ENCODE measurements at places on chromosomes 11 and 22.
A peak's percentile ranks its signal among the peaks of the same experiment; 100 is the strongest.

- peak; percentile 52 for DNase-seq
Observed at GRCh38 chr11:64152841-64153691, 12.8 kb downstream of the MACROD1 start.

- DNase-seq = no peak
Observed at GRCh38 chr11:123185326-123185725, 9.7 kb downstream of the CLMP start.

- DNase-seq = no peak
Observed at GRCh38 chr22:47569389-47570299, 807.2 kb downstream of the TBC1D22A start.

- DNase-seq = no peak
Observed at GRCh38 chr11:113533425-113533698, 58.2 kb upstream of the DRD2 start.

- DNase-seq = no peak
Observed at GRCh38 chr11:131253142-131253655, 117.2 kb upstream of the NTM start.

DNA sequence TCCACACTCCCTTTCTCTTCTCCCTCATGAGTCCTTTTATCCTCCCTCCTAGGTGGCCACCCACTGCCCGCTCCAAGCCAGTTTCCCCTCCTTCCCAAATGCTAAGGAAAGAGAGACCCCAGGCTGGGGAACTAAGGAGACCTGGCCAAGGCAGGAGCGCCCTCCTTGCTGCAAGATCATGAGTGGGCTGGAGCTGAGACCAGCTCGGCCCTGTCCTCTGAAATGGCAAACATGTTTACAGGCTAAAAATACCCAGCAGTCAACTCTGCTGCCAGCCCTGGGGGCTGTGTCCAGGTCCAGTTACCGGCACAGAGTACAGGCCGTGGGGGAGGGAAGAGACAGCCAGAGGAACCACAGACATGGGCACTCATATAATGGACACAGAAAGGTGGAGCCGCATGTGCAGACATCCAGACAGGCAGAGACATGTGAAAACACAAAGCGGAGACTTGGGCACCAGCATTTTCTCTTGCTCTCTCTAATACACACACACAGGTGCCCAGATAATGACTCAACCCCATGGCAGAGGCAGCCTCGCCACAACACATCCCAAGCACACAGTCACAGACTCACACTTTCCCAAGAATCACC is 1.2 kb upstream of the AHNAK start:
- no peak for DNase-seq

DNA sequence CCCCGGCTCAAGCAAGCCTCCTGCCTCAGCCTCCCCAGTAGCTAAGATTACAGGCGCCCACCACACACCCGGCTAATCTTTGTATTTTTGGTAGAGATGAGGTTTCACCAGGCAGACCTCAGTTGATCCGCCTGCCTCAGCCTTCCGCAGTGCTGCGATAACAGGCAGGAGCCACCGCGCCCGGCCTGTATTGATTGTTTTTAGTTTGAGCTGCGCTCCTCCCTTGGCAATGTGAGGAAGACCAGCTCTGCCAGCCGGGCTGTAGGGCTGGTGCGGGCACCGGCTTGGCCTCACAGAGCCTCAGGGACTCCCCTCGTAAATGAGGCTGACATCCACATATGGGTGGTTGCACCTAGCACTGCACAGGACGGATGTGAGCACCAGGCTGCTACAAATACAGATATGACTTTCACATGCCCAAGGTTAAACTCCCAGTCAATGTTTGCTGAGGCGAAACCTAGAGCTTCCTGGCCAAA is 7.5 kb upstream of the SLC2A11 start:
- no peak for DNase-seq

- DNase-seq = no peak
Observed at GRCh38 chr11:77882396-77882795, 61.5 kb downstream of the AAMDC start.

DNA sequence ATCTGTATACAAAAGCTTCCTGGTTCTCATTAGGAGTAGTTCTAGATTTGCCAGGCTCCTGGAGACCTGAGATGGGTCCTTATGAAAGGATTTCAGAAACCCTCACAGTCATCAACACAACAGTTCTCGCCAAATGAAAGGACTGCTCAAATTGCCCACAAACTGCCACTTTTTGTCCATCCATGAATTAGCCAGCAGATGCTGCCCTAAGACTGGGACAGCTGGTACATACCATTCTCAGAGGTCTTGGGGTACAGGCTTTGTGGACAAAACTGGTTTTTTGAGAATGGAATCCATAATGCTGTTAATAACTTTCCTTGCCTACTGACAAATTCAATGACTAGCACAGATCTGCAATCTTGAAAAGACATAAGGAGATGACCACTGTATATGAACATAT is 23.4 kb upstream of the BDNF start:
- no peak for DNase-seq

DNA sequence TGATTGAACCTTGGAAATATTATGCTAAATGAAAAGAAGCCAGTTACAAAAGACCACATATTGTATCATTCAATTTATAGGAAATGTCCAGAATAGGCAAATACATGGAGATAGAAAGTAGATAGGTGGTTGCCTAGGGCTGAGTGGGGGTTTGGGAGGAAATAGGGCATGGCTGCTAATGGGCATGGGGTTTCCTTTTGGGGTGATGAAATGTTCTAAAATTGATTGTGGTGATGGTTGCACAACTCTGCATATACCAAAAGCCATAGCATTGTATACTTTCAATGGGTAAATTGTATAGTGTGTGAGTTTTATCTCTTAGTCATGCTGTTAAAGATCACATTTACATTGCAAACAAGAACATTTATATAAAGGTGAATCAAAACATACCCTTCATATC is 48.7 kb downstream of the LDLRAD3 start:
- no peak for DNase-seq

DNA sequence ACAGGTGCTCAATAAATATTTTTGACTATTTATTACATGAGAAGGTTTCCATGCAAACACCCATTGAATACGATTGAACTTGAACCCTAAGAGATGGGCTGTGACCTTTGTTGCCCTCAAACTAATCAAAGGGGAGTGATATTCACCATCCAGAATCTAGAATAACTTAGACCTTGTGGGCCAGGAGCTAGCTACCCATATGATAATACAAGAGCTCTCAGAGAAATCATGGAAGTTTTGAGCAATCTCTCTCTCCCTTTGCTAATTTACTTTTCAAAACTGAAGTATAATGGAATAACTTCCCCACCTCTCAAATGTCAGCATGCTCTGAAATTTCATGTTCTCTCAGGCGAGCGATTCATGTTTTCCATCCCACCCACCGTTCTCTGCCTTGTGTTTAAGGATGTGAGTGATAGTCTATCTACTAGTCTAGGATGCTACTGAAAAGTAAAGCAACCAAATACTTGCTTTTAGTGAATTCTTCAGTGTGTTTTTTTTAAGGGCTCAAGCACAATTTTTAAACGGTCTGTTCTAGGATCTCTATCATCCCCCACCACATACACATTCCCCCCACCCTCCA is 33.3 kb downstream of the BARX2 start:
- no peak for DNase-seq

GRCh38 chr22:31215018-31215535 is 3.0 kb downstream of the LIMK2 start:
- no peak for DNase-seq

DNA sequence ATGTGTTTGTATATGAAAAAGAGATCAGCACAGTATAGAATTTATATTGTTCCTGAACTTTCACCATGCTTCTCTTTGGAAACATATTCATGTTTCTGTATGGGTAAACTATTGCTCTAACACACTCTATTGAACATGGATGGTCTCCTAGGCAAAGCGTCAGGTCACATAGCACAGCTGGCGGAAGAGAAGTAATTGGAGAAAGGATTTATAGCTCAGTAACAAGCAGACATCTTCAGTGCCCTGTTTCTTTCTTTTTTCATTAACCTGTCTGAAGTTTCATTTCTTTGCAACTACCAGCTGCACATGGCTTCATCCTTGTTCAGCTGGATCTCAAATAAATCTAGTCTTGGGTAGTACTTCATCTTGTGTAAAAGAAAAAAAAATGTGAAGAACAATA is 84.4 kb upstream of the TRPC6 start:
- no peak for DNase-seq

- DNase-seq = no peak
Observed at GRCh38 chr11:97732011-97732632, 1288.6 kb upstream of the CNTN5 start.

DNA sequence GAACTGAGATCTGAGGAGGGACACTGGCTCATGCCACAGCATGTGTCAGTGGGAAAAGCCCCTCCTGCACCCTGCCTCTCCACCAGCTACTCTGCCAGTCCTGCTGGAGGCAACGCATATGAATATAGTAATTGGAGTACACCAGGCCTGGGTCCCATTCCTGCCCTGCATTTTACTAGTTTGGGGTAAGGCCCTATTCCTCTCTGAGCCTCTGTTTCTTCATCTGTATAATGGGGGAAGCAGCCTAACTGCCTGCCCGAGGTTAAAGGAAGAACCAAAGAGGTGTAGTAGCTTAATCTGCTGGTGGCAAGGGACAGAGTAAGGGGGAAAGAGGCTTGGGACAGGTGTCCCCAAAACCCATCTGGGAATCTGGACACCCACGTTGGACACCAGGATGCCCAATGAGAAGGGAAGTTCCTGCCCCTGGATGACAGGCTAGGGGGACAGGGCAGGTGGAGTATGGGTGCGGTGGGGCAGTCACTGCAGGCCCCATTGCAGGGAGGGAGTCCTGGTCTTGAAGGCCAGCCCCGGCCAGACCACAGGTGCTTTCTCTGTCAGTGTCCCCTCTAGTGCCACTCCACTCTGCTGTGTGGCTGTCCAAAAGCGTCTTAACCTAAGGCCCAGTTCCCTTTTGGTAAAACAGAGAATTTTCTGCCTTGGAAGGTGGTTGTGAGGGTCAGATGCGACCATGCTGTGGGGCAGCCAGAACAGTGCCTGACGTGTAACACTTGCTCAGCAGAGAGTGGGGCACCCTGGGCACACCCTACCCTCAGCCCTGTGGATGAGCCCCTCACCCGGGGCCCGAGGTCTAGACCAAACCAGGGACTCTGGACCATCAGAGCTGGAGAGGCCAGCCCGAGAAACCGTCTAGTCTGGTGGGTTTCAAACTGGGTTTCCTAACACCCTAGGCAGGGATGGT is 11.5 kb downstream of the TSKU start:
- DNase-seq = no peak

- DNase-seq = no peak
Observed at GRCh38 chr11:122663764-122664163, 8.2 kb downstream of the UBASH3B start.

GRCh38 chr22:50221410-50222300 is 20.8 kb downstream of the SELENOO start:
- no peak for DNase-seq

- DNase-seq = no peak
Observed at GRCh38 chr11:1586699-1587098, 1.6 kb upstream of the KRTAP5-1 start.

- DNase-seq = no peak
Observed at GRCh38 chr11:126491092-126491491, 135.6 kb downstream of the ST3GAL4 start.

DNA sequence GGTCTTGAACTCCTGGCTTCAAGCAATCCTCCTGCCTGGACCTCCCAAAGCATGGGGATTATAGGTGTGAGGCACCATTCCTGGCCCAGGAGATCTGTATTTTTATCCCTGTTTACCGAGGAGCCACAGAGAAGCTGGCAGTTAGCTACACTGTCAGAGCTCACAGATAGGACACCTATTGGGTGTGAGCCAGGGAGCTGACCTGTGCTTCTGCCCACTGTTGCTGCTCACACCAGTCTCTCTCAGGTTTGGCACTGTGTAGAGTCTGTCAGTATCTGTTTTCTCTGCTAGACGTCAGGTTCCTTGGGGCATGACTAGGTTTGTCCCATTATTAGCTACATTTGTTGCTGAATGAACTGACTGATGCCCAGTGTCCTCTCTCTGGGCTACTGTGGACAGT is 17.5 kb downstream of the PPP6R2 start:
- no peak for DNase-seq

DNA sequence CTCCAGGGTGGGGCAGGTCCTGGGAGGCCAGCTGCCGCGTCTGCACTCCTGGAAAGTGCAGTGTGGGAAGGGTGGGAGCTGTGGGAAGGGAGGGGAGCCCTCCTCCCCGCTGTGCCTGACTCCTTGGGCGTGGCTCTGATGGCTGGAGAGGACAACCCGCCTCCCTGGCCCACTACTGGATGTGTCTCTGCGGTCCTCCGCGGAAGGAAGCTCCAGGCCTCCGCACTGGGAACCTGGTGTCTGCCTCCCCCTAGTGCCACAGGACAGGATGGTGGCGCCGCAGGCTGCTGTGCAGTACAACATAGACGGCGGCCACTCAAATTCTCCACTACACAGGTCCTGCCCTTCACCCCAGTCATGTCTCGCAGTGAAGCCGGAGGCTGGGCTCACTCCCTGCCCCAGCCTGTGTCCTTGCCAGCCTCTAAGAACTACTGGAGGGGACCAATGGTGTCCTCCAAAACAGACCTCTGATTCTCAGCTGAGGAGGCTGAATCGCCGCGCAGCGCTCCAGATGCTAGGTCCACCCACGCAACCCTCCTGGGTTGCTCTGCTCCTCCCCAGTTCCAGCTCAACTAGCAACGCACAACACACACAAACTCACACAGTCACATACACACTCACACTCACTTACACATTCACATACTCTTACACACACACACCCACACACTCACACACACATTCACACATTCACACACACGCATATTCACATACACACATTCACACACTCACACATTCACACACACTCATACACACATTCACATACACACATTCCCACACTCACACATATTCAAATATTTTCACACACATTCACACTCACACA is 12.4 kb upstream of the DSCAML1 start:
- no peak for DNase-seq

DNA sequence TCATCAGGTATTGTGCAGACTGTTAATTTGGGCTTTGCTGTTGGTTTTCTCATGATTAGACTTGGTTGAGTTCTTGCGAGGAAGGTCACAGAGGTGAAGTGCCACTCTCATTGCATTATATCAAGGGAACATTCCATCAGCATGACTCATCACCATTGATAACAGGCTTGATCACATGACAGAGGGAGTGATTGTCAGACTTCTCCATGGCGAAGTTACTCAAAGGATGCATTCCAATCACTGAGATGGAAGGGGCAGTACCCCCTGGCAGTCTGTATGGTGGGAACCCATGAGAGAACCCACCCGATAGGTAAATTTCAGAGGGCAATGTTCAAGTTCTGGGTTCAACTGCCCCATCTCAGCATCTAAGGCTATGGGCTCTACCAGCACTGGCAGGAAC is 19.4 kb upstream of the P2RY2 start:
- no peak for DNase-seq

DNA sequence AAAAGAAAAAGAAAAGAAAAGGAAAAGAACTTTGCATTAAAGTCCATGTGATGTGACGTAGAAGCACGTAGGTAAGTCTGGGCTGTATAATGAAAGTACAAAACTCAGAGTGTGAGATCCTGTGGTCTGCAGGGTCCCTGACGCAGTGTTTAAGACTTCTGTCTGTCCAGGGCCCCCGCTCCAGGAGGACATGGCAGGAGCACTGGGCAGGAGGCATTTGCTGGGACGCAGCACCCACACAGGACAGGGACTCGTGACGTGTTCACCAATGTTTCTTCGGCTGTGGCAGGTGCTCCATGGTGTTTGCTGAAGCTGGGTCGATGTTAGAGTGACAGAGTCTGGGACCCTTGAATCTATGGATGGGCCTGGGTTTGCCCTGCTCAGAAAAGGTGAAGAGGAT is 348.1 kb downstream of the BRD1 start:
- no peak for DNase-seq

GRCh38 chr22:27064386-27064785 is 407.0 kb downstream of the MIAT start:
- no peak for DNase-seq
